Glutamatergic neuron (in vitro differentiated cells): ENCODE measurements at places on chromosomes 3 and 15.

DNA sequence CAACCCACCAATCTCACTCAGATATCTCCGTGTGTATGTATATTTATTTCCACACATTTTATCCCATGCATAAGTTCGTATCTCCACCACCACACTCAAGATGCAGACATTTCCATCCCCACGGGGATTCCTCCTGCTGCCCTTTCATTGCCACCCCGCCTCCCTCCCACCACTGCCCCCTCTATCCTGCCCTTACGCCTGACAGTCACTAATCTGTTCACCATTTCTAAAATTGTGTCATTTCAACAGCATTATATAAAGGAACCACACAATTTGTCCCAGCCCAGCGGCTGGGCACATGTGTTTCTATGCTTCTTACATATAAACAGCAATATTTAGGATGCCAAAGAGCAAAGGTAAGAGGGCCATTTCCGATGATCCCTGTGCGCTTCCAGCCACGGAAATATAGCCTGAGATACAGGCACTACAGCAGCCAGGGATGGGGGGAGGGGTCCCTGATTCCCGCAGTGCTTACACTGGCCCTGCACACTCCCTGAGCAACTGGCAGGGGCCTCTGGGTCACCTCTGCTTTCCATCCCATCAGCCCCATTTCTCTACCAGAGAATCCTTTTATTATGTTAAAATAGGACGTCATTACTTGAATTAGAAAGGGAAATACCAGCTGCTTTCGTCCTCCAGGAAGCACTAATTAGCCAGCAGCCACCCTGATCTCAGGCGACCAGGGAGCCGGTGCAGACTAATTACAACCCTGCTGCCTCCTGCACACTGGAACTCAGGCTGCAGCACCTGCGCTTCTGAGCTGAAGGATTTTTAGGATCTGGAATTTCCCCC, 372.0 kb upstream of the ATP10A start:
- H3K27me3 ChIP-seq: peaks cover 3% of the 10 kb centered on the region
- peaks cover 9% of the 10 kb centered on the region for H3K4me1 ChIP-seq
- no peaks in the 10 kb centered on the region for H3K36me3 ChIP-seq

- no peak overlapping the region for H3K4me3 ChIP-seq
- DNase-seq: no peak
- H3K36me3 ChIP-seq: no peaks in the 10 kb centered on the region
- no peaks in the 10 kb centered on the region for H3K27me3 ChIP-seq
Observed at GRCh38 chr3:81443958-81444357, 317.5 kb downstream of the GBE1 start.

- H3K27ac ChIP-seq: no peak overlapping the region
- H3K36me3 ChIP-seq: peaks cover 5% of the 10 kb centered on the region
- H3K27me3 ChIP-seq: peaks cover 2% of the 10 kb centered on the region
Observed at GRCh38 chr3:151101270-151101969, 16.0 kb downstream of the MED12L start.

DNA sequence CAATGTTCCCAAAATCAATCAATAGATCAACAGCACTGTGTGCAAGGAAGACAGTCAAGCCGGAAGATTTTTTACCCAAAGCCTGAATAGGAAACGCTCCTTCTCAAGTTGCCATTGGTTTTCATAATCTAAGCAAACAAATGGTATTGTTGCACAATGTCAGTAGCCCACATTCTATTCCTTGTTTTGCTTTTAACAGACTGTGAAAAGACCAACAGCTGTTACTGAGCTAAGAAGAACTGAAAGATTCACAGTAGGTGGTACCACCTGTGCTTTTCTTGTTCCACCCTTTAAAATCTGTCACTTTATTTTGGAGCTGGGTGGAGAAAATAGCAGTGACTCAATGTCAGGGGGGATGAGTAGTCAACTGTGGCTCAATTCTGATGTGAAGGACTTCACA, 357.5 kb upstream of the CADM2 start:
- H3K36me3 ChIP-seq: no peaks in the 10 kb centered on the region
- peaks cover 34% of the 10 kb centered on the region for H3K4me1 ChIP-seq
- peak overlapping the region; percentile 77 for H3K4me3 ChIP-seq
- H3K27ac ChIP-seq: peak overlapping the region; percentile 94

DNA sequence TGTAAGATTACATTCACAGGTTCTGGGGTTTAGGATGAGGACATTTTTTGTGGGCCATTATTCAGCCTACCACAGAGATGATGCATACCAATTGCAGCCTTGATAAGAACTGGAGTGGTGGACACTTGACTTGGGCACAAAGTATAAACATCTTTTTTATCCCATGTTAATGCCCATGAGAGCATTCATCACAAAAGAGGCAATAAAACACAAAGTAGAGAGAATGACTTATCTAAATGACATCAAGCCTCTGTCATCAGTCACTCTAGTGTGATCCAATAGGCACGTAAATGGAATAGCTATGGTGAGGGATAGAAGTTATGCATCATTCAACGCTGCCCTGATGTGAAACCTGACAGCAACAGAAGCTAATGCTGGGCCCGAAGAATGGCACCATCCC, 25.8 kb downstream of the VEPH1 start:
- H3K36me3 ChIP-seq: no peaks in the 10 kb centered on the region
- H3K4me3 ChIP-seq: no peak overlapping the region
- no peaks in the 10 kb centered on the region for H3K27me3 ChIP-seq
- DNase-seq: no peak
- no peak overlapping the region for H3K27ac ChIP-seq

GRCh38 chr3:187919048-187919447, 173.8 kb upstream of the BCL6 start:
- H3K4me3 ChIP-seq: no peak overlapping the region
- DNase-seq: no peak
- H3K4me1 ChIP-seq: no peaks in the 10 kb centered on the region
- no peaks in the 10 kb centered on the region for H3K36me3 ChIP-seq

GRCh38 chr3:183392186-183393034, 36.0 kb downstream of the MCF2L2 start:
- peaks cover 14% of the 10 kb centered on the region for H3K4me1 ChIP-seq
- no peaks in the 10 kb centered on the region for H3K36me3 ChIP-seq
- H3K27me3 ChIP-seq: no peaks in the 10 kb centered on the region
- no peak for DNase-seq
- H3K4me3 ChIP-seq: no peak overlapping the region
- H3K27ac ChIP-seq: no peak overlapping the region

GRCh38 chr3:16147220-16147994, 27.1 kb upstream of the GALNT15 start:
- no peak overlapping the region for H3K4me3 ChIP-seq
- H3K4me1 ChIP-seq: no peaks in the 10 kb centered on the region
- H3K36me3 ChIP-seq: peaks cover 30% of the 10 kb centered on the region
- no peaks in the 10 kb centered on the region for H3K27me3 ChIP-seq

- H3K4me1 ChIP-seq: peaks cover 10% of the 10 kb centered on the region
- H3K36me3 ChIP-seq: no peaks in the 10 kb centered on the region
- H3K27me3 ChIP-seq: no peaks in the 10 kb centered on the region
- no peak for DNase-seq
- peak overlapping the region; percentile 52 for H3K27ac ChIP-seq
- no peak overlapping the region for H3K4me3 ChIP-seq
Observed at GRCh38 chr3:155984791-155985417, 114.5 kb downstream of the GMPS start.

DNA sequence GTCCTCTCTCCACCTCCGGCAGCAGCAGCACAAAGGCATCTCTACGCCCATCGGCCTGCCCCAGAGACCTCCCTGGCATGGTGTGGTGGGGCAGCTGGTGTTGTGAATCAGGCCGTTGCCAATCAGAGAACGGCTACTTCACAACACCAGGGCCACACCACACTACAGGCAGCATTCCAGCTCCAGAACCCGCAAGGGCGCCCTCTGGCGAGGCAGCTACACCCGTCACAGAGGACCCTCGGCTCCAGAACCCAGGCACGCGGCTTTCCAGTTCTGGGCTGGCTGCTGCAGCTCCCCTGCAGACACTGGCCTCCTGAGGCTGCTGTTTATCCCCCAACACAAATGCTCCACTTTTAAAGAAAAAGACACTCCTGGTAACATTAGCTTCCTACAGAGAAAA, 127.5 kb upstream of the TOPAZ1 start:
- H3K27me3 ChIP-seq: peaks cover 7% of the 10 kb centered on the region
- H3K27ac ChIP-seq: no peak overlapping the region

DNA sequence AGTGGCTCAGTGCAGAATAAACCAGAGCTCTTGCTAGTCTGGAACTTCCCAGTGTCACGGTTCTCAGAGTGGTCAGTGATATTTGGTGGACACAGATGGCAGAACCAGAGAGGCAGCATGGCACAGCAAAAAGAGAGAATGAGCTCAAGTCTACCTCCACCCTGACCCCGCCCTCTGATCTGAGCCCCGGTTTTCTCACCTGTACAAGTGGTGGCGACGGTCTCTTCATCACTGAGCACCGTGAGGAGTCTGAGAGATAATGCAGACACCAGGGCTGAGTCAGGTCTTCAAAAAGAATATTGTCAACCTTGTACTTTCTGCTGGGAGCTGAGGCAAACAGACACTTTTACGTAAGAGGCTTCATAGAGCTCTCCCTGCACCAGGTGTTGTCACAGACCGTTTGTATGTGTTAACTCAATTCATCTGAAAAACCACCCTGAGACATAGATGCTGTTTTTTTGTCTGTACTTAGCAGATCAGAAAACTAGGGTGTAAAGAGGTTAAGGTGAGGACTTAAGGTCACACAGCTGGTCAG, 13.2 kb downstream of the FGD5 start:
- peaks cover 17% of the 10 kb centered on the region for H3K4me1 ChIP-seq
- no peak for DNase-seq
- no peak overlapping the region for H3K4me3 ChIP-seq
- H3K36me3 ChIP-seq: no peaks in the 10 kb centered on the region
- H3K27ac ChIP-seq: no peak overlapping the region
- peaks cover 2% of the 10 kb centered on the region for H3K27me3 ChIP-seq

- no peak for DNase-seq
- no peaks in the 10 kb centered on the region for H3K36me3 ChIP-seq
- H3K4me3 ChIP-seq: no peak overlapping the region
- no peak overlapping the region for H3K27ac ChIP-seq
- H3K4me1 ChIP-seq: no peaks in the 10 kb centered on the region
Observed at GRCh38 chr3:143935678-143936077, 35.9 kb upstream of the DIPK2A start.

GRCh38 chr3:185382154-185382553, 19.2 kb downstream of the MAP3K13 start:
- no peak overlapping the region for H3K4me3 ChIP-seq
- H3K27me3 ChIP-seq: peaks cover 3% of the 10 kb centered on the region
- no peak for DNase-seq
- H3K4me1 ChIP-seq: peaks cover 15% of the 10 kb centered on the region
- H3K27ac ChIP-seq: no peak overlapping the region
- peaks cover 18% of the 10 kb centered on the region for H3K36me3 ChIP-seq

GRCh38 chr3:17320266-17320665, 422.2 kb downstream of the TBC1D5 start:
- H3K4me1 ChIP-seq: no peaks in the 10 kb centered on the region
- DNase-seq: no peak
- H3K4me3 ChIP-seq: no peak overlapping the region
- no peaks in the 10 kb centered on the region for H3K36me3 ChIP-seq
- no peaks in the 10 kb centered on the region for H3K27me3 ChIP-seq
- H3K27ac ChIP-seq: no peak overlapping the region

- peaks cover 2% of the 10 kb centered on the region for H3K27me3 ChIP-seq
- H3K4me1 ChIP-seq: peaks cover 7% of the 10 kb centered on the region
- no peak for DNase-seq
Observed at GRCh38 chr15:57418635-57419034, 42.3 kb downstream of the CGNL1 start.

DNA sequence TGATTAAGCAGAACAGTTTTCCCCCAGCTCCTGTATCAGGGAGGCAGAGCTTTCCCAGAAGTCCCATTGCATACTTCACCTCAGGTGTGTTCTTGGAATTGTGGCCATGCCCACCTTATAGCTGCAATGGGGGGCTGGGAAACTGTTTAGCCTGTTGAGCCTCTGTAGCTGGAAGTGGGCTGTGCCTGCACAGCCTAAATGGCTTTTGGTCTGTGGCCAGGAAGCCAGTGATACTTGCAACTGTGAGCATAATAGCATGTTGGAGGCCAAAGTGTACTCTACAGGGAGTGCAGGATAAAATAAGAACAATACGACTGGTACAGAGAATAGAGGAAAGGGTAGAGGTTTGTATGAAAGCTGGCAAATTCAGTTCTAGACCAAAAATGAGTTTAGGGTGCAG, 248.5 kb downstream of the PTPRG start:
- H3K27me3 ChIP-seq: peaks cover 7% of the 10 kb centered on the region
- no peak for DNase-seq
- H3K4me3 ChIP-seq: no peak overlapping the region
- H3K27ac ChIP-seq: no peak overlapping the region
- peaks cover 51% of the 10 kb centered on the region for H3K4me1 ChIP-seq
- no peaks in the 10 kb centered on the region for H3K36me3 ChIP-seq

GRCh38 chr3:184540777-184541681, 20.6 kb upstream of the EPHB3 start:
- H3K27ac ChIP-seq: no peak overlapping the region
- peaks cover 3% of the 10 kb centered on the region for H3K27me3 ChIP-seq
- DNase-seq: peak; percentile 72
- H3K36me3 ChIP-seq: no peaks in the 10 kb centered on the region

GRCh38 chr15:52727815-52728214, 48.6 kb upstream of the ATOSA start:
- H3K27ac ChIP-seq: no peak overlapping the region
- H3K4me1 ChIP-seq: no peaks in the 10 kb centered on the region
- H3K27me3 ChIP-seq: no peaks in the 10 kb centered on the region
- no peaks in the 10 kb centered on the region for H3K36me3 ChIP-seq
- no peak for DNase-seq

- peak overlapping the region; percentile 97 for H3K27ac ChIP-seq
- H3K4me3 ChIP-seq: peak overlapping the region; percentile 99
- peaks cover 24% of the 10 kb centered on the region for H3K27me3 ChIP-seq
- H3K4me1 ChIP-seq: peaks cover 11% of the 10 kb centered on the region
Observed at GRCh38 chr15:82043130-82043673, 2.6 kb downstream of the MEX3B start.

- peaks cover 10% of the 10 kb centered on the region for H3K4me1 ChIP-seq
- no peak for DNase-seq
- H3K36me3 ChIP-seq: no peaks in the 10 kb centered on the region
- H3K27me3 ChIP-seq: peaks cover 6% of the 10 kb centered on the region
Observed at GRCh38 chr3:52490939-52491526, 4.1 kb upstream of the STAB1 start.

- peak; percentile 39 for DNase-seq
- H3K27me3 ChIP-seq: peaks cover 11% of the 10 kb centered on the region
Observed at GRCh38 chr3:61563313-61564271, 2.2 kb downstream of the PTPRG start.

GRCh38 chr3:126152901-126153694, 27.3 kb downstream of the ALDH1L1 start:
- peaks cover 6% of the 10 kb centered on the region for H3K27me3 ChIP-seq
- peaks cover 2% of the 10 kb centered on the region for H3K4me1 ChIP-seq
- no peaks in the 10 kb centered on the region for H3K36me3 ChIP-seq
- no peak overlapping the region for H3K4me3 ChIP-seq
- DNase-seq: no peak
- no peak overlapping the region for H3K27ac ChIP-seq

- H3K4me1 ChIP-seq: no peaks in the 10 kb centered on the region
- H3K27ac ChIP-seq: no peak overlapping the region
- H3K4me3 ChIP-seq: no peak overlapping the region
- DNase-seq: no peak
- no peaks in the 10 kb centered on the region for H3K36me3 ChIP-seq
Observed at GRCh38 chr3:27859821-27860220, 137.7 kb upstream of the EOMES start.
